Activated gamma-delta T cell (primary cell): ENCODE measurements at places on chromosomes 3 and 15.

GRCh38 chr3:16912400-16913263 is 27.9 kb downstream of the PLCL2 start:
- DNase-seq = no peak

DNA sequence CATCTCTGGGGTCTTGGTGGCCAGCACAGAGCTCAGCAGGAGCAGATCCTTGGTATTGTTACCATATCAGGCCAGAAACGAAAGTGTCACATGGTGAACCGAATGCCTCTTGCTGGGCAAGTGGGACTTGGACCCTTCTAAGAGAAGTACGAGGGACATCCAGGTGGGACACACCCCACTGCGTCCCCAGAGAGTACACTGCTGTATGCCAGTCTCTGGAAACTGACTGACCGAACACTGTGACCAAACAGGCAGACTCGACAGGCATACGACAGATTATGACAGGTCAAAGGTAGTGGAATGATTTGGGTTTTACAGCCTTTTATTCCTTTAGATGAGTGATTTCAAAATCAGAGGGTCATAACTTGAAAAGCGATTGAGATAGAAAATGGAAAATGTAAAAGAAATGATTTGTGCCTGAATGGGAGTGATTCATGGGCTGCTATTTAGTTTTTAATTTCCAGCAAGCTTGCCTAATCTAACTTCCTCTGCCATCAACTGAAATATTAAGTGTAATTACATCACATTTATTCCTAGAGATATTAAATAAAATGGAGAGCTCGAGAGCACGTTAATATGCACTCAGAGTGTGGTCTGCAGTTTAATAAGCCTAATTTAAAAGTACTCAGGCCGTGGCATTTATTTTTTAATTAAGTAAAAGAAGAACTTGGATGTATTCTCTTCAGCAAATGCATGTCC is 63.4 kb upstream of the CTXND1 start:
- no peak for DNase-seq

GRCh38 chr15:91142106-91142744 is 42.2 kb downstream of the SV2B start:
- no peak for DNase-seq

GRCh38 chr3:184414418-184415202 is 34.8 kb downstream of the CHRD start:
- no peak for DNase-seq

DNA sequence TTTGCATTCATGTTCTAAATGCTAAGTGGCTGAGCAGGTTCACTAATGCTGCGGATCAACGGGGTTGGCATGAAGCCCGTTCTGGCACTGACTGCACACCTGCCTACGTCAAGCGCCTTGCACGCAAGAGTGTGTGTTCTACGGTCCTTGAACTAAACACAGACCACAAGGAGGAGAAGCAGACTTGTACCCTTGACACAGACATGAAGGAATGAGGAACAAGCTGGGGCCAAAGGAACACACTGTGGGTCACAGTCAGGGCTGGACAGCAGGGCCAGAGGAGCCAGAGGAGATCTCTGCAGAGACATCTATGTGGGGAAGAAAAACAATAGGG is 48.0 kb upstream of the LDHAL6B start:
- DNase-seq = no peak

DNA sequence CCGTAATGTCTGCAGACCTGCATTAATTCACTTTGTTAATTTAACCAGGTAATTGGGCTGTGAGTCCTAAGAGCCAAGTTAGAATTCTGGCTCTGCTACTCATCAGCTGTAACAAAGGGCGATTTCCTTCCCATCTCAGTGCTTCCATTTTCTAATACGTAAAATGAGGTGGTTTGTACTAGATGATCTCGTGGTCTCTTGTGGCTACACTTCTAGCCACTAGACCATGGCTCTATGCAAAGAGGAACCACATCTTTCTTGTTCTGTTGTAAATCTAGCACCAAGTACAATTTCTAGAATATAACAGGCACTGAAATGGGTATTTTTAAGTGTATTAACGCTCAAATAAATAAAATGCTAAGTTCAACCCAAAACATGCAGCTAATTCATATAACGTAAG is 174.4 kb upstream of the THBS1 start:
- DNase-seq = no peak

DNA sequence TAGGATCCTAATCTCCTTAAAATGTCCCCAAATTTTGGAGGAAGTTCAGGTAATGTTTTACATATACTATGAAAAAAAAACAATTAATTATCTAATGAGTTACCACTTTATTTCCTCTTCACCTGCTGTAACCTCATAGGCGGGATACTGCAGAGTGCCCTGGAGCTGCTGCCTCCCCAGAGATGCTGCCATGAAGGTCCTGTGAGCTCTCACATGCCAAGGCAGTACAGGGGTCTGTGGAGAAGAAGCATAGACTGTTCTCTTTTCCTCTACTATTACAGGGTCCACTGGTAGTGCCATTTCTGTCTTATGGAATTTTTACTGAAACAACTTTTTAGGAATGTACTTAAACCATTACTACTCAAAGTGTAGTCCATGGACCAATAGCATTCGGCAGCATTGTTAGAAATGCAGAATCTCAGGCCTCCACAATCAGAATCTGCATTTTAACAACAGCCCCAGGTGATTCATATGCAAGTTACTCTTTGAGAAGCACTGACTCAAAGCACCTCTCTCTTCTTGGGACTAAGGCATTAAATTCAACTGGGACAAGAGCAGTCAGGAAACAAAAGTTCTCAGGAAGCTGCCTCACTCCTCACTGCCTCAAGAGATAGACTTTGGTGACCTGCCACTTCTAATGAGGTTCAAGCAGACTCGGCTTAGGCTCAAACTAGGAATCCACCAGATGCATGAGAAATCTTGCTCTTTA is 30.3 kb upstream of the CPOX start:
- no peak for DNase-seq

DNA sequence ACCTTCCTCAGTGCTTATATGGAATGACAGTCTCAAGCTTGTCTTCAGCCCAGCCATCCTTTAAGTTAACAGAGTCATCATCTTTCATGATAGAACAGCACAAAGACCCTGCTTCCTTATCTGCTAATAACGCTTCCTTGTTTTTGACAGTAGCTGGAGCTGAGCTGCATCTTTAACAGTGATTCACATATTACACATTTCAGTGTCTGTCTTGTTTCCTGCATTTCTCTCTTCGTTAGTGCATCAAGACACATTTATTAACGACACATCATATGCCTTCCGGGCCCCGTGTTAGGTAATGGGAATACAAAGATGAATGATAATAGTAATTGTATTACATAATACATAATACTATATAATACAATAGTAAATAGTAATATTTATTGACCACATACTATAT is 30.2 kb upstream of the GREM1 start:
- DNase-seq = no peak

- DNase-seq = no peak
These were observed 230.2 kb upstream of the CD96 start for GRCh38 chr3:111311709-111312235.

DNA sequence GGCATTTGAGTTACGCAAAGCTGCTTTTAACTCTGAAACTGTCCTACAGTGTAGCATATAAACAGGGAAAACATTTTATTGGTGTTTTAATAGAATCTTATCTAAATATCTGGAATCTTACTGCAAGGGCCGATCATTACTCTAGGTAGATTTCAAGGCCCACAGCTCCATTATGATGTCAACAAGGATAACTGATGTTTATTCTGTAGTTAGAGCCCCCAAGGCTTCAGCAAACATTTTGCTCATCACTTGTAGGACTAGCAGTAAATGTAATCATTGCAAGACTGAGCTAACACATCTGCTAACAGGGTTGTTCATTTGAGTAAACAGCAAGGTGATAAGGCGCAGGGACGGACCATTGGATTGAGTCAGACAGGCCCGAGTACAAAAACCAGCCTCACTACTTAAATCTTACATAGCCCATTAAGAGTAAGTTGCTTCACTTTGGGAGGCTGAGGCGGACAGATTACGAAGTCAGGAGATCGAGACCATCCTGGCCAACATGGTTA is 332.5 kb upstream of the TPRG1 start:
- DNase-seq = no peak

- no peak for DNase-seq
These were observed 3.8 kb upstream of the ACAD9 start for GRCh38 chr3:128875556-128876120.

GRCh38 chr3:44762170-44762677 is 630 bp downstream of the KIF15 start:
- DNase-seq = no peak

- DNase-seq = no peak
These were observed 16.3 kb downstream of the SV2B start for GRCh38 chr15:91116113-91117067.

GRCh38 chr15:58951388-58952007 is 18.0 kb upstream of the SLTM start:
- DNase-seq = no peak

DNA sequence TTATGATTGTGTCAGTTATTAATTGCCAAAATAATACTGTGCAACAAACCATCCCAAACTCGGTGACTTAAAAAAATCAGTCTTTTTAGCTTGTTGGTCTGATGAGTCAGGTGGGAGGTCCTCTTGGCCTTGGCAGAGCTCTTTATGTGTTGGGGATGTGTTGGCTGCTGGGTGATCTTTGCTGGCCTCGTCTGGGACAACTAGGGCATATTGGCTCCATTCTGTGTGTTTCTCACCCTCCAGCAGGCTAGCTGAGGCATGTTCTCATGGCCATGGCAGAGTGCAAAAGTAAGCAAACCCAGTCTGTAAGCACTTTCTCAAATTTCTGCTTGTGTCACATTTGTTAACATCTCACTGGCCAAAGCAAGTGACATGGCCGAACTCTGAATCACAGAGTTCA is 251.6 kb downstream of the RPLP1 start:
- DNase-seq = no peak
